Stomach (tissue), 19 donors: ENCODE measurements at places on chromosomes 5 and 9. TPM values are rescaled to one million over a fixed set of nuclear protein-coding genes. Genes with fewer than 3 reads are reported as not detected.

NIPAL4 gene
- 4.0 TPM for polyA plus RNA-seq

ELOVL7 gene
- 0.31 TPM for polyA plus RNA-seq

GRCh38 chr9:9612755-9613154 lies 1000.0 kb downstream of the PTPRD start:
- DNase-seq, result no peak
- no peak overlapping the region for H3K27ac ChIP-seq
- no peaks in the 10 kb centered on the region for H3K4me1 ChIP-seq
- no peaks in the 10 kb centered on the region for H3K27me3 ChIP-seq

DNA sequence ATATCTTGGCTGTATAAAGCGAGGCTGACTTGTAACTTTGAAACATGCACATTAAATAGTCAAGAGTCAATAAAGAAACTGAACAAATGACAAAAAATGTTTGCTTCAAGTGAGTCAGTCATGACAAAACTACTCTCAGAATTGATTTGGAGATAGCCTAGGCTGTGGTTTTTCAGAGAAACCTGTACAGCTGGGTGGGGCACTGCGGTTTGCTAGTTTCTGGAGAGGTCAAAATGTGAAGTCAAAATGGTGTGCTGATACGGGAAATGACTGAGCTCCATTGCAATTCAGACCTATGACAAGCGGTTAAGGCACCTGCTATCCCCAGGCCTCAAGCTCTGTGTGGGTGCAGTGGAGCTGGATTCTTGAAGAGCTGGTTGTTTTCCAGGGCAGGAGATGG lies 10.3 kb upstream of the CD180 start:
- no peak overlapping the region for H3K4me3 ChIP-seq
- DNase-seq, result peak; percentile 72
- no peaks in the 10 kb centered on the region for H3K36me3 ChIP-seq
- H3K27ac ChIP-seq, result no peak overlapping the region

RGMB gene
- 14.2 TPM for polyA plus RNA-seq

DNA sequence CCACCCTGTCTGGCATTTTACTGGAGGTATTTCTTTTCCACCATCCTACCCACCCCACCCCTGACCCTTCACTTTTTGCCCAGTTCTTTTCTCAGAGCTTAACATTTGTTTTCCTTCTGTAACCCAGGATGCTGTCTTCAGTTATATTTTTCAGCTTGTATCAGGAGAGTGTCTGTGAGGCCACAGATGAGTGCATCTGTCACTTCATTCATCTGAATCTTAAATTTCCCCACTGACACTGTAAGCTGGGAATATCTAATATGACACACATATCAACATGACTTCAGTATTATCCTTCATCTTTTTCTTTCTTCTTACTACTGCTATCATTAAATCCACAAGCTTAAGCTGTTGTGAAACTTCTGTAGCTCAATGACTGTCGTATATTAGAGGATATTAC lies 4.9 kb downstream of the MARCHF3 start:
- H3K27ac ChIP-seq, result no peak overlapping the region

- H3K36me3 ChIP-seq, result no peaks in the 10 kb centered on the region
- H3K4me1 ChIP-seq, result peaks cover 4% of the 10 kb centered on the region
- no peak for DNase-seq
- H3K27ac ChIP-seq, result no peak overlapping the region
- no peak overlapping the region for H3K4me3 ChIP-seq
These were observed 163.8 kb upstream of the KLF4 start for GRCh38 chr9:107653263-107653821.

DNA sequence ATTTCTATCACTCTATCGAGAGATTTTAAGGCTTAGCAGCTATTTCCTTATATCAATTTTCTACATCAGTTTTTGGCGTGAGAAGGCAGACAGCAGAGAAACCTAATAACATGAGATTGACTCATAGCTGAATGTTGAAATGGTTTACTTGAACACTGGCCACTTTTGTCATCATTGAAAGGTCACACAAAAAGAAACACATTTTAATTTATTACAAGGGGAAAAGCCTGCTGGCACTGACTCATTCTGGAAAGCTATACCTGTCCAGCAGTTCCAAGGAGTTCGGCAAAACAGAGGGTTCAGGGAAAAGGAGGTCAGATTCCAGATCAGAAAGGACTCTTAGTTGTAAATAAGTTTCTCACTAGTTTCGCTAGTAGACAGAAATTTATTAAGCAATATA lies 566.4 kb downstream of the DNAH5 start:
- H3K36me3 ChIP-seq, result no peaks in the 10 kb centered on the region
- no peak overlapping the region for H3K4me3 ChIP-seq
- no peaks in the 10 kb centered on the region for H3K27me3 ChIP-seq
- DNase-seq, result no peak

DNA sequence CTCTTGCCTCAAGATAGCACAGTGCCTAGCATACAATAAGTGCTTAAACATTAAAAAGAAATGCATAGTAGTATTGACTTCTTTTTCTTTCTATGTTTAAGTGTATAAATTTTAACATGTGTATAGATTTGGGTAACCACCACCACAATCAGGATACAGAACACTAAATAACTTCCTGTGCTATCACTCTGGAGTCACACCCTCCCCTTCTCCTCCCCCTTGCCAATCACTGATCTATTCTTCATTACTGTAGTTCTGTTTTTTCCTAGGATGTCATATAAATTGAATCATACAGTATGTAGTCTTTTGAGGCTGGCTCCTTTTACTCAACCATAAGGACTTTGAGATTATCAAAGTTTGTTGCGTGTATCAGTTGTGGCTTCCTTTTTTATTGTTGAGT lies 68.5 kb downstream of the OSTF1 start:
- no peak overlapping the region for H3K27ac ChIP-seq
- no peak overlapping the region for H3K4me3 ChIP-seq
- H3K27me3 ChIP-seq, result no peaks in the 10 kb centered on the region
- no peak for DNase-seq
- H3K4me1 ChIP-seq, result no peaks in the 10 kb centered on the region

NIM1K gene
- 0.92 TPM for polyA plus RNA-seq

DNA sequence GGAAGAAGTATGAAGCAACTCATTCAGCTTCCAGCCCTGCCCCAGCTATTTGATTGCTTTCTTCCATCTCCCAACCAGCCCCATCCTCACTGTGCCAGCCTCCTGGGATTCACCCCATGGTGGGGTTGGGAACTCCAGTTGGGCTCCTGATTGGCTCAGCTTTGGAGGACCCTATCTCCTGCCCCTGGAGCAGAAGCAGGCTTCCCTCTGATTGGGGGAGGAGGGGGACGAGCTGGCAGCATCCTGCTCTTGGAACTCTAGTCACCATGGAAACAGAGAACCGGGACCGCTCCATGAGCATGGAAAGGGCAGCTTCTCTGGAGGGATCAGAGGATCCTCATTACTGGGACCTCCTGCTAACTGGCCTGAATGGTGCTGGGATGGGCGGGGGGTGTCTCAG lies 2.6 kb downstream of the SLC6A7 start:
- no peak overlapping the region for H3K4me3 ChIP-seq
- no peaks in the 10 kb centered on the region for H3K36me3 ChIP-seq
- H3K27ac ChIP-seq, result no peak overlapping the region

MED22 gene
- polyA plus RNA-seq, result 18.3 TPM

- H3K4me1 ChIP-seq, result peaks cover 5% of the 10 kb centered on the region
- DNase-seq, result no peak
- H3K4me3 ChIP-seq, result no peak overlapping the region
- no peak overlapping the region for H3K27ac ChIP-seq
- no peaks in the 10 kb centered on the region for H3K27me3 ChIP-seq
- H3K36me3 ChIP-seq, result peaks cover 17% of the 10 kb centered on the region
These were observed 10.0 kb downstream of the CRAT start for GRCh38 chr9:129100383-129101169.

BTNL3 gene
- polyA plus RNA-seq, result 0.33 TPM

- no peak overlapping the region for H3K27ac ChIP-seq
- H3K36me3 ChIP-seq, result no peaks in the 10 kb centered on the region
- no peaks in the 10 kb centered on the region for H3K27me3 ChIP-seq
- H3K4me1 ChIP-seq, result no peaks in the 10 kb centered on the region
- no peak for DNase-seq
These were observed 120.2 kb downstream of the ICE1 start for GRCh38 chr5:5542654-5543053.

- peak overlapping the region; percentile 44 for H3K27ac ChIP-seq
- no peaks in the 10 kb centered on the region for H3K36me3 ChIP-seq
- no peak for DNase-seq
- no peaks in the 10 kb centered on the region for H3K27me3 ChIP-seq
- H3K4me1 ChIP-seq, result peaks cover 33% of the 10 kb centered on the region
These were observed 33.3 kb downstream of the UBE2R2 start for GRCh38 chr9:33850267-33850629.
